Chondrocyte (in vitro differentiated cells): ENCODE measurements at places on chromosomes 13 and 19.

DNA sequence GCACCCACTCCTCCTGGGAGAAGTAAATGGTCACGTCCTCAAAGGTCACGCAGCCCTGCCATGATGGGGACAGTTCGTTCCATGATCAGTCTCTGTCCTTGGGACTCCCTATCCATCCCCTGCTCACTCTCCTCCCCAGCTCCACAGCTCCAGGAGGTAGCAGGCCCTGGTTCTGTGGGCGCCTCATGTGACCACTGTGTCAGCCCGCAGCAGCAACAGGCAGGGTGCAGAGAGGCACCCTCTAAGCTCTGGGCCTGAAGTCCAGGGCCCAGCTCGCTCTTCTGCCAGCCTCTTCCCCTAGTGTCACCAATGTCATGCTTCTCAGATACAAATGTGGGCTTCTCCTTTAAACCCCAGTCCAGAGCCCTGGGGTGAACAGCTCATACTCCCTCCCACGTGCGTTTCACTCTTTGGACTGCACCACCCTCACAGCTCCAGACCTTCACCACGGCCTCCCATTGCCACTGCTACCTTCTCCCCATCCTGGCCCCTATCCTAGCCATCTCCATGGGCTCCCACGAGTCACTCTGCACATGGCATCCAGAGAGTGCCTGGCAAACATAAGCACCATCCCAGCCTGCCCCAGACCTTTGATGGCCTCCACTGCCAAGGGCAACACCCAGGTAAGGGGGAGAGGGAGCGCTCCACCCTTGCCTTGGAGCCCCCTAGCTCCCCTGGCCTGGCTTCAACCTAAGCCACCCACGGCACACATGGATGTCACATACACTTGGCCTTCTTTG is 2.9 kb downstream of the ZNF792 start:
- no peak for DNase-seq

DNA sequence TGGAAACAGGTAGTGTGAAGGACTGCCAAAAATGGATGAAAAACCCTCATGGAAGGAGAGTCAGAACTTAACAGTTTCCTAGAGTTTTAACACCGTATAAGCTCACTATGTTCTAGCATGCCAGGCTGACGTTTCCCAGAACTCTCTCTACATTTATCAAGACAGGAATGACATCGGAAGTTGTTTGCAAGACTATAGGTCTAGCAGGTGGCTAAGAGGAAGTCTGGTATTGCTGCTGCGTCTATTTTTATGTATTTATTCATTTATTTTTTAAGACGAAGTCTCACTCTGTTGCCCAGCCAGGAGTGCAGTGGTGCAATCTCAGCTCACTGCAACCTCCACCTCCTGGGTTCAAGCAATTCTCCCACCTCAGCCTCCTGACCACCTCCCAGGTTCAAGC is 20.5 kb upstream of the ARL11 start:
- DNase-seq = no peak

GRCh38 chr13:110218581-110219201 is 88.3 kb downstream of the COL4A1 start:
- no peak for DNase-seq

DNA sequence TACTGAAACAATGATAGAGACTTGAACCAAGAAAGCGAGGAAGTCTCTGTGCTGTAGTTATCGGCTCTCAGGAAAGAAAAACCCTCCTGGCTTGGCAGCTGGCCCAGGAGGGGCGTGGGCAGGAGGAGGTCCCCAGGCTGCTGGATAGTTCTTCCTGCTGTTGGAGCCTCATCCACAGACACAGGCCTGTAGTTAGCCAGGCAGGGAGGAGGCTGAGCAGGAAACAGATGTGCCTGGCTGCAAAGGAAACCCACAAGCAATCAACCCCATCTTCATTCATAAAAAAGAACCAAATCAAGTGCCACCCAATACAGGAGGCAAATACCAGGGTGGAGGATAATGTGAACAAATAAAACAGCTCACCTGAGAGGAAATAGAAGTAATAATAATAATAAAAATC is 86.2 kb downstream of the IRS2 start:
- no peak for DNase-seq

- DNase-seq = no peak
Measured at GRCh38 chr13:110245416-110245899, 61.5 kb downstream of the COL4A1 start.

- DNase-seq = no peak
Measured at GRCh38 chr13:26991508-26992181, 180.0 kb downstream of the USP12 start.

DNA sequence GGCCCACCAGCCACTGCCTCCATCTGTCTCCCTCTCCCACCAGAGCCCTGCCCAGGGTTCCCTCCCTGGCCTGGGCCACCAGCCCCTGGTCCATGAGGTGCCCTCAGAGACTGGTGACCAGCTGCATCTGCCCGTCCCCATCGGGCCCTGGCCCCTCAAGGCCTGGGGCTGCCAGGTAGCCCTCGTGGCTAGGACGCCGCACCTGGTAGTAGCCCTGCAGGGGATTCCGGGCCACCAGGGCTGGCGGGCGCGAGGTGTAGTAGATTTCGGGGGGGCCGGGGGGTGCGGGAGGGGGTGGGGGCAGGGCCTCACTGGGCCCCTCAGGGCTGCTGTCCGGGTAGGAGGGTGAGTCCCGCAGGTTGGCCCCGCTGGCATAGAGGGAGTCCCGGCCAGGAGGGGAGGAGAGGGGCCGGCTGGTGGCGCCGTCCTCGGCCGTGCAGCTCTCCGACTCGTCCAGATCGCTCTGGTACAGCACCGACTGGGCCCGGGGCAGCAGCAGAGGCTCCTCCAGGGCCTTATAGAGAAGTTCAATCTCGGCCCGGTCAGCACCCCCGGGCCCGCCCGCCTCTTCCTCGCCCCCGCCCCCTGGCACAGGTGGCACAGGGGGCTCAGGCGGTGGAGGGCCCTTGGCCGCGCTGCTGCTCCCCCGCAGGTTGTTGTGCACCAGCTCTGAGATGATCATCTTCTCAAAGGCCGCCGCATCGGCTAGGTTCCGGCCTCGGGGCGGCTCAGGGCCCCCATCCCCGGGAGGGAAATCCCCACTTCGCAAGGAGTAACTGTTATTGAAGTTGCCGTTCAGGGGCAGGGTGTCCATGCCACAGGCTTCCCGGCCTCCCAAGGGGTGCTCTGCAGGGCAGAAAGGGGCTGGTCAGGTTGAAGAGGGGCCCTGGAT is 14.6 kb upstream of the ASF1B start:
- no peak for DNase-seq

DNA sequence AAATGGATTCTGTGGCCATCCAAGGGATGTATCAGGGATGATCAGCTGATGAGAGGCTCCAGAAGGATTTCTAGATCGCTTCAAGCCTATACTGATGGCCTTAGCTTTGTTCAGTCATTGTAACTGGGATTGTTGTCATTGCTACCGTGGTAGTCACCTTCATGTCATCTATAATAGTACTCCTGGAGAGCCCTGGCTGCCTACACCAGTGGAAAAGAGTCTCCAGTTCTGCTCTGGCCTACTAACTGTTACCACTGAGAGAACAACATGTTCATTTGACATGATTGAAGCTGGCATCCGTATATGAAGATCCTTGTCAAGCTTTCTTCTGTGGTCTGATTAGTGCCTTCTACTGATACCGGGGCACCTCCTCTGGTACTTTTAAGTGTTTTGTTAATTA is 131.3 kb downstream of the B3GLCT start:
- no peak for DNase-seq

- no peak for DNase-seq
Measured at GRCh38 chr13:44932850-44933251, 56.4 kb downstream of the NUFIP1 start.

DNA sequence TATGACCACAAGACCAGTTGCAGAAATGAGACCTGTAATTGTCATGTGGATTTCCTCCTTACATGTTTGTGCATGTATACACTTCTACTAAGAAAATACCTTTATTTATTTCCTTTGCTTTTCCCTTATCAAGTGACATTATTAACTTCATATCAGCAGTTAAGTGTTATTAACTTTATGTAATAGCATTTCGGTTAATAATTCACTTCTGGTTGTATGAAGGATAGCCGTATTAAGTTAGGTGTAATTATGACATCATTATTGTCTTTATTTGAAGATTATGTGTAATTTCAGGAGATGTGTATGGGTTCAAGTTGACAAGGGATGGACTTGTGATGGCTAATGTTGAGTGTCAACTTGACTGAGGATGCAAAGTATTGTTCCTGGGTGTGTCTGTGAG is 881.2 kb upstream of the ATXN8OS start:
- DNase-seq = no peak

GRCh38 chr19:33704271-33704670 is 82.5 kb downstream of the CHST8 start:
- peak; percentile 33 for DNase-seq

GRCh38 chr19:16587833-16588823 is 15.9 kb upstream of the SLC35E1 start:
- DNase-seq = no peak

DNA sequence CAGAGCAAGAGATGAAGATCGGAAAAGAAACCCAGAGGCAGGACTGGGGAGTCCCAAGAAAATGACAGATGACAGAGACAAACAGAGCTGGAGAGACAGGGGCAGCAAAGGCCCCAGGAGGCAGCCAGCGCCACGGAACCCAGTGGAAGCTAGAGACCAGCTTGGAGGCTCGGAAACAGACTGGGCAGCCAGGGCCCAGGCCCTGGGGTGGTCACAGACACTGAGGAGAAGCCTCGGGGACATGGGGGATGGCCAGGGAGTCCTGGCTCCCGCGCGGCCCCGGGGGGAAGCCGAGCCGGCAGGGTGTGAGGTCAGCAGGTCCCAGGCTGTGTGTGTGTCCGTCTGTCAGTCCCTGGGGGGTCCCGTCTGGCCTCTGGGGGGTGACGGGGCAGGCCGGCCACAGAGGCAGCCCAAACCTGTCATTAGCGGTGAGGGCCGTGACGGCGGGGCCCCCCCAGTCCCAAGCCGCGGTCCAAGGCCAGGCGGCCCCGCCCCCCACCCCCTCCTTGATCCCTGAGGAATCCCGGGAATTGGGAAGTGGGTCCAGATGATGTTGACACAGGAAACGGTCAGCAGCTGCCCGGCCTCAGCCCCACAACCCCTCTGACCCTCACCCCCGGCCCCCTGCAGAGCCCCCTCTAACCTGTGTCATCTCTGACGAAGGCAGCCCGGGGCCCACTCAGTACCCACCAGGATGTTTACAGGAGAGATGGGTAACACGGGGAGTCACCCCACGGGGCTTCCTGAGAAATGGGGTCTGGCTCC is 2.5 kb upstream of the TMEM190 start:
- DNase-seq = no peak

DNA sequence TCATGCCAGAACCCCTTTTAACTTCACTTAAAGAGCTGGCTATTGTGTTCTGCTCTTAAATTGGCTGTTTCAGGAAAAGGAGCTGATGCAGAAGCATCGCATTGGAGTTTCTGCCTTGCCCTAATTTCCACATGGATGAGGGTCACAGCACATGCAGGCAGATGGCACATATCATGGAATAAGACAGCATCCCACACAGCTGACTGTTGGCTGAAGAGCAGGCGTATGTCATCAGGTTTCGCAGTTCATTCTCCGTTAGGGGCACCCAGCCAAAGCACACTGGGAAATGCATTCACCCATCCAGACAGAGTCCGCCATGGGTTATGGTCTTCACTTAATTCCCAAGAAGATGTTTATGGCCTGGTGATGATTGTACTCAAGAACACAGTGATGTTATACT is 572.5 kb downstream of the LIG4 start:
- no peak for DNase-seq

DNA sequence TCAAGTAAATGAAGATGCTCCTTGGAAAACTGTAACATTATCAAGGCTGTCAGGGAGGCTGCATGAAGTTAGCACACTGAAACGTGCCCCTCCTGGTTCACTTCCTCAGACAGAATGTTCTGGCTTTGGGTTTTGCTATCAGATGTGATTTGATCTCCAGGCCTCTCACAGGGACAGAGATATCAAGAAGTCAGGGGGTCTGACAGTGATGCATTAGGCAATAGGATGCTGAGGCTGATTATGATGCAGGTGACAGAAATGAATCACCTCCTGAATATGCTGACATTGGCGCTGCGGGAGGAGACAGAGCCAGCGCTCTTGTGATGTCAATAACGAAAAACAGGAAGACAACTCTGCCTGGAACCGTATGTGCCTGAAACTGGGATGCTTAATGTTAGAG is 278.5 kb downstream of the DCT start:
- DNase-seq = no peak

GRCh38 chr13:53138376-53139036 is 109.9 kb downstream of the OLFM4 start:
- DNase-seq = no peak

GRCh38 chr13:90613076-90613795 is 734.3 kb upstream of the MIR17HG start:
- DNase-seq = no peak

- no peak for DNase-seq
Measured at GRCh38 chr13:66563076-66563475, 667.1 kb downstream of the PCDH9 start.

DNA sequence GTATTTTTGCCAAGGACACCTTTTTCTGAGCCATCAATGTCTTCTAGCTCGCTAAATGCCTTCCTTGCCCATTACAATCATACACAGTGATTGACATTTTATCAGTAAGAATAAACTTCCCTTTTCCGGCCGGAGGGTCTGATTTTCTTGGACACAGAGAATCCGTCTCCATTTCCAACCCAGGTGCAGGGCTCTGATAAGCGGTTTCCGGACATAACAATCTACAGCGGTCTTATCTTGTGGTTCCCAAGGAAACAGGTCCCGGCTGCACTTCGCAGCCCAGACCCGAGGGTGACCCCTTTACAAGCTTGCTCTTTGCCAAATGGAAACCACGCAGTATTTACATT is 5.1 kb upstream of the ZNF77 start:
- no peak for DNase-seq

GRCh38 chr19:29505097-29505824 is 20.5 kb upstream of the VSTM2B start:
- peak; percentile 64 for DNase-seq

DNA sequence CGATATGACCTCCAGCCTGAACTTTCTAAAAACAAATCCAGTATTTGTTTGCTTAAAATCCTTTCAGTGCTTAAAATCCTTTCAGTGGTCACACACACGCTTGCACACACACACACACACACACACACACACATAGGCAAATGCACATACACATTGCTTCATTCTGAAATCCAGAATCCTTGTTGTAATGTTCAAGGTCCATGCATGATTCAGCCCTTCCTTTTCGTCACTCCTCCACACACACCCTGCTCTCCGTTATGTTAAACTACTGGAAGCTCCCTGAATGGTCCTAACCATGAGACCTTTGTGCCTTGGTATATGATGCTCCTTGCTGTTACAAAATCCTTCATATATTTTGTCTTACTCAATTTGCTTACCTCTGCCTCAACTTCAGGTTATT is 44.9 kb downstream of the SERTM1 start:
- DNase-seq = no peak

DNA sequence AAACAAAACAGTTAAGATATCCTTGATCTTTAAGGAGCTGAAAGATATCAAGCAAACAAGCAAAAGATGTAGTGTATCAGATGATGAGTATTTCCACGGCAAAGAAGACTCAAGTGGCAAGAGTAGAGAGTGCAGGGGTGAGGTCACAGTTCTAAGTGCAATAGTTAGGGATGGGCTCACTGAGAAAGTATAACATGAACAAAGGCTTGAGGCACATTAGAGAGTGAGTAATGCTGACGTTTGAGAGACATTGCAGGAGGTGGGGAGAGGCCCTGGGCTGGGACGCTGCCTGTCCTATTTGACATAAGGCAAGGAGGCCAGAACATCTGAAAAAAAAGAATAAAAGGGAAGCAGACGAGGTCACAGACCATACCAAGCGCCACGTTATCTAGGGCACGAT is 1.4 kb downstream of the DUXA start:
- no peak for DNase-seq

- no peak for DNase-seq
Measured at GRCh38 chr19:17686592-17687024, 1.5 kb downstream of the UNC13A start.
